ENCODE measurements at places on chromosomes 4 and X.

GRCh38 chr4:118981839-118982381 lies 93.3 kb downstream of the SYNPO2 start:
- no peaks in the 10 kb centered on the region for H3K27me3 ChIP-seq
- H3K36me3 ChIP-seq, result no peaks in the 10 kb centered on the region
- no peak overlapping the region for H3K27ac ChIP-seq
- H3K4me3 ChIP-seq, result no peak overlapping the region

- H3K27ac ChIP-seq, result no peak overlapping the region
- DNase-seq, result no peak
- no peaks in the 10 kb centered on the region for H3K36me3 ChIP-seq
- no peaks in the 10 kb centered on the region for H3K4me1 ChIP-seq
Observed at GRCh38 chr4:165288639-165289422, 38.6 kb upstream of the MSMO1 start.

DNA sequence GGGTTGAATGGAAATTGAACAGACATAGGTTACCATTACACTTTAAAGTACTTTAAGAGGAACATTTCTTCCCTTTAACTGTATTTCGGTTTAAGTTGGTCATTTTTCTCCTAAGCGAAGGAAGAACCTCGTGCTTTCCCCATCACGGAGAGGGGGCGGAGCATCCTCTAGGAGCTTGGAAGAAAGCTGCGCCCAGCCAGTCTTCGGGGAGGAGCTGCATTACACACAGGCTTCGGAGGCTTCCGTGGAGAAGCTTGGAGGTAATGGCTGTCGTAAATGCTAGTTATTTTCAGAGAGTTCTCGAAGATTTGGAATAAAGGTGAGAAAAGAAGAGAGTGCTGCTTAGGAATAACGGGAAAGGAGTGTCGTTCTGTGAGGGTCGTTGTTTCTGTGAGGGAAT lies at the start of gene PWWP3B:
Gene PWWP3B (plus strand): TSS at position 199 of the 400 bp plus-strand sequence. CDS start 37,128 bp downstream, outside the sequence.
- H3K27me3 ChIP-seq, result no peaks in the 10 kb centered on the region
- no peak within 1 kb of the TSS for H3K4me3 ChIP-seq
- H3K27ac ChIP-seq, result no peak within 1 kb of the TSS
- no peak for DNase-seq

- H3K4me3 ChIP-seq, result no peak overlapping the region
- no peaks in the 10 kb centered on the region for H3K36me3 ChIP-seq
- no peak overlapping the region for H3K27ac ChIP-seq
- no peaks in the 10 kb centered on the region for H3K27me3 ChIP-seq
Observed at GRCh38 chr4:107389965-107390364, 330.1 kb downstream of the PAPSS1 start.

DNA sequence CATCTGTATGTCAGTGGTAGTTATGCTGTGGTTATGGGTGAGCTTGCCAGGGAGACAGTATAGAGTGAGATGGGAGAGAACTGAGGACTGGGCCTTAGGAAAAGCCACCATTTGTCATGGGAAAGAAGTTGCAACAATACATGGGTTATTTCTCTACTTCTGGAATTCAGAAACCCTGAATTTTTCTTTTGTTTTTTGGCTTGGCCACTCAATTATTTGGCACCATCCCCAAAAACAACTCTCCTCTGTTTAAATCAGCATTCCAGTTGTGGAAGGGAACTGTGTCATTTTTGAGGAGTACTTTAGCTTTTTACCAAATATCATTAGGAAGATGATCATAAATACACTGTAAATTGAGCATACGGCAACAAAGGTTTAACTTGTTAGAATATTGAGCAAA lies 41.1 kb upstream of the ACSL4 start:
- no peaks in the 10 kb centered on the region for H3K4me1 ChIP-seq
- DNase-seq, result no peak
- H3K36me3 ChIP-seq, result no peaks in the 10 kb centered on the region
- no peaks in the 10 kb centered on the region for H3K27me3 ChIP-seq

DNA sequence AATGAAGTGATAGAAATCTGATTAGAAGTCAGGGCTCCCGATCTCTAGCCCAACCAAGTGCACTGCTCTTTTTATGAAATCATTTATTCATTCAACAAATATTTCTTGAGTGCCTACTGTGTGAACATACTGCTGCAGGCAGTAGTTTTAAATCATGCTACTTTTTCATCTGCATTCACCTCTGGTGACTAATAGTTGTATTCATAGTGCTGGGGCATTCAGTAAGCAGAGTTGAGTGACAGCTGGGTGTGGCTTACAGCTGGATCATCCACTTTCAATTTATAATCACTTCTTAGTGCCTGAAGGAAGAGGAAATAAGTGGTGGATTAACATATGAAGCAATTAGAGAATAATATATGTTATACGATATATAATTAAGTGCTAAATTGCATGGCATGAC lies 94.1 kb upstream of the HPRT1 start:
- H3K36me3 ChIP-seq, result no peaks in the 10 kb centered on the region
- no peak overlapping the region for H3K27ac ChIP-seq
- DNase-seq, result no peak
- no peaks in the 10 kb centered on the region for H3K4me1 ChIP-seq
- H3K27me3 ChIP-seq, result no peaks in the 10 kb centered on the region
- H3K4me3 ChIP-seq, result no peak overlapping the region

GRCh38 chr4:29336861-29337260 lies 1383.3 kb upstream of the PCDH7 start:
- H3K36me3 ChIP-seq, result no peaks in the 10 kb centered on the region
- no peak for DNase-seq
- H3K4me1 ChIP-seq, result no peaks in the 10 kb centered on the region
- no peak overlapping the region for H3K27ac ChIP-seq
- H3K4me3 ChIP-seq, result no peak overlapping the region

DNA sequence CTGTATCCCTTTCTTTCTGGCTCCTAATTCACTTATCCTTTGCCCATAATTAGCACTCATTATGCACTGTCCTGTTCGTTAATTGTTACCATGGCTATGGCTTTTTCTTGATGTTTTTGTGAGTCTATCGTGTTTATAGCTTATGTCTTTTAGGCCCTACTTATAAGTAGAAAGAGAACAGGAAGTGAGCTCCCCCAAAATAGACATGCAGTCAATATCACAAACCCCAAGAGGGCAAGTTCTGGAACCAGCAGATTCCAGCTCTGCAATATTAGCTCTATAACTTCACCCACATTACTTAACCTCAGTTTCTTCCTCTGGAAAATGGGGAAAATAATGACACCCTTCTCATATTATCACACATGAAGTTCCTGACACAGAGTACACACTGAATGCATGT lies 7.4 kb upstream of the HS3ST1 start:
- no peak for DNase-seq
- no peaks in the 10 kb centered on the region for H3K36me3 ChIP-seq
- H3K27me3 ChIP-seq, result no peaks in the 10 kb centered on the region
- no peak overlapping the region for H3K4me3 ChIP-seq
- no peak overlapping the region for H3K27ac ChIP-seq
- no peaks in the 10 kb centered on the region for H3K4me1 ChIP-seq

DNA sequence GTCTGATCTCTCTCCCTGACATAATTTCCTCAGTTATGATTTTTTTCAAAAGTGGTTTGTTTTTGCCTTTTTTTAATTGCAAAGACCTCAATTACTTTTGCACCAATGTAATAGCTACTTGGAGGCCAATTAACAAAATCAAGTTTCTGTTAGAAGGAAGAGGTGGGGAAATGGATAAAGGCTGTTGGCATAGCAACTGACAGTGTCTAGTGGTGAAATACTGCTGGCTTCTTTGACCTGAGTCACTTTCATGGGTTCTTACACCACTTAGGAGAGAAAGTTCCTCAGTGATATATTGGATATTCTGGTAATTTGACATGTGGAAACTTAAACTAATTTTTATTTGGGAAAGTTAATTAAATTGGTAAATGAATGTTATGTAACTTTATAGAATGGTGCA lies 26.5 kb upstream of the ATP8A1 start:
- H3K27ac ChIP-seq, result no peak overlapping the region
- no peaks in the 10 kb centered on the region for H3K36me3 ChIP-seq
- no peak overlapping the region for H3K4me3 ChIP-seq
- no peaks in the 10 kb centered on the region for H3K27me3 ChIP-seq

GRCh38 chr4:164949448-164950143 lies 27.9 kb downstream of the TRIM61 start:
- H3K36me3 ChIP-seq, result no peaks in the 10 kb centered on the region
- H3K4me3 ChIP-seq, result no peak overlapping the region
- no peaks in the 10 kb centered on the region for H3K4me1 ChIP-seq
- no peak overlapping the region for H3K27ac ChIP-seq
- H3K27me3 ChIP-seq, result no peaks in the 10 kb centered on the region

DNA sequence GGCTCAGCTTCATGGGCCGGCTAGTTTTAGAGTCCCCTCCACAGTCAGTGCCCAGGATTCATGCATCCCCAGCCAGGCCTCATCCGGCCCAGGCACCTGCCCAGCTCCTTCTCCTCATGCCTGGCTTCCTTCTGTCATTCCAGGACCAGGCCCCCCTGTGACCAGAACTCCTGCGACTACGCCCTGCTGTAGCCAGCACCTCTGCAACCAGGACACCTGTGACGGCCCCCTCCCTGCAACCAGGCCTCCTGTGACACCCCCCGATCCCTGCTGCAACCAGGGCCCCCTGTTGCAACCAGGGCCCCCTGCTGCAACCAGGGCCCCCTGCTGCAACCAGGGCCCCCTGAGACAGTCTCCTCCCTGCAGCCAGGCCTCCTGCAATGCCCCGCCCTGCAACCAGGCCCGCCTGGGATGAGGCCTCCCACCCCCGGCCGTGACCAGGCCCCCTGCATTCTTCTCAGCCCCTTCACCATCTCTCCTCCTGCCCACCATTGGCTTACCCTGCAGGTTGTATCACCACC lies 46.8 kb downstream of the HTRA3 start:
- no peaks in the 10 kb centered on the region for H3K4me1 ChIP-seq
- H3K27me3 ChIP-seq, result no peaks in the 10 kb centered on the region
- H3K27ac ChIP-seq, result no peak overlapping the region
- no peaks in the 10 kb centered on the region for H3K36me3 ChIP-seq
- DNase-seq, result no peak

DNA sequence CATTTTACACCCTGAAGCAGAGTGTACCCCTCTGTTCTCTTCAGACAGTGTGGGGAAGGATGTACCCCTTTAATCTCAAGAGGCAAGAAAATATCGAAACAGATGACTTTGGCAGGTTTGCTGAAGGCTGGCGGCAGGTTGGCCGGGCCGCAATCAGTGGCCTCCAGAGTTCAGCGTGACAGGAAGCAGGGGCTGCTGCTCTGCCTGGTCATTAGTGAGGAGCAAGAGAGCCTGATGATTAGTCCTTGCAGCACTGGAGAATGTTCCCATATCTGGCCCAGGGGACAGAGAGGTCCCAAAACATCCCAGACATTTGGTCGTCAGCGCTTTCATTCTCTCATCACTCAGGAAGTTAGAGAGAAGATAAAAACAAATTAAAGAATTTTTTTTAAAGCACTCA lies 352.8 kb downstream of the SPRY1 start:
- DNase-seq, result no peak
- no peaks in the 10 kb centered on the region for H3K27me3 ChIP-seq
- H3K4me1 ChIP-seq, result no peaks in the 10 kb centered on the region
- no peaks in the 10 kb centered on the region for H3K36me3 ChIP-seq
- H3K27ac ChIP-seq, result no peak overlapping the region

Measured in effector memory CD4-positive, alpha-beta T cell (primary cell).